ENCODE measurements at places on chromosomes 3 and 15. TPM values are rescaled to one million over a fixed set of nuclear protein-coding genes. Genes with fewer than 3 reads are reported as not detected.

ARHGEF26 gene
- 29.2 TPM for total RNA-seq

TGM4 gene
- total RNA-seq = not detected

PLAAT1 gene
- total RNA-seq = not detected

GRCh38 chr15:70519004-70519365 is 244.4 kb downstream of the UACA start:
- H3K36me3 ChIP-seq = no peaks in the 10 kb centered on the region
- H3K27ac ChIP-seq = no peak overlapping the region
- no peak overlapping the region for H3K4me3 ChIP-seq
- no peak for DNase-seq
- H3K4me1 ChIP-seq = peaks cover 9% of the 10 kb centered on the region
- H3K27me3 ChIP-seq = no peaks in the 10 kb centered on the region

DNA sequence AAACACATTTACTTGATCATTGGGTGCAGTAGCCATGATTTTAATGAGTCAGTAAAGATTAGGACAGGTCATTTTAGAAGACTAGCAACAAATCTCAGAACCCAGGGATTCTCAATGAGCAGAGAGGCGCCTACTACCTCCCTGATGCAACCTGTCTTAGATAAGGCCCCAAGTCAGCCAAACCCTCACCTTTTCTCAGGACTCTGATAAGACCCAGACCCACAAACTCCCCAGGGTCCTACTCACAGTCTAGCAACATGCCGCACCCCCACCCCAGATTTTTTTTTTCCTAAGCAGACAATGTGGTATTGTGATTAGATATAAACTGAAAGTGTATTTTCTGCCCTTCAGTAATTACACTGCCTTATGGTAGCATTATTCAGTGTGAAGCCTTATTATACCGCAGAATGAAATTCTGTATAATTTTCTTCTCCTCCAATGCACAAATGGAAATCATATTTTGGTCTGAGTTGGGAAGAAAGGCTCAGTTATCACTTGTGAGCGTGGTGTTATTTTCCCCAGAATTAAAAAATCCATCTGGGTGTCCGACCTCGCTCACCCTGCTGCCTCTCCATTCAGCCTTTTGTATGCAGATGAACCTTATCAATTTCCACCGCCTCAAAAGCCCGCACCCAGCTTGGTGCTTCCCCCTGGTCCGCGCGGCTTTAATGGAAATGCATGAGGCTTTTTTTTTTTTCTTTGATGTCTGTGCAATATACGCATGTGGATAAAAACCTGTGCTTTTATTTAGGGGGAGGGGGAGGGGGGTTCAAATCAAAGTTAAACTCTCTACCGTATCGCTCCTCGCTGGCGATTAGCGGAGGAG is 122.0 kb upstream of the SOX14 start:
- no peaks in the 10 kb centered on the region for H3K36me3 ChIP-seq
- no peaks in the 10 kb centered on the region for H3K27me3 ChIP-seq
- no peaks in the 10 kb centered on the region for H3K4me1 ChIP-seq
- no peak overlapping the region for H3K27ac ChIP-seq
- no peak for DNase-seq

Measured in vagina (tissue), 2 donors.